GM12892 (cell line): ENCODE measurements at places on chromosomes 3 and 15.

GRCh38 chr15:93887151-93887550 lies 344.2 kb upstream of the MCTP2 start:
- no peak for DNase-seq

GRCh38 chr3:123521179-123521969 lies 63.5 kb downstream of the HACD2 start:
- DNase-seq, result no peak

DNA sequence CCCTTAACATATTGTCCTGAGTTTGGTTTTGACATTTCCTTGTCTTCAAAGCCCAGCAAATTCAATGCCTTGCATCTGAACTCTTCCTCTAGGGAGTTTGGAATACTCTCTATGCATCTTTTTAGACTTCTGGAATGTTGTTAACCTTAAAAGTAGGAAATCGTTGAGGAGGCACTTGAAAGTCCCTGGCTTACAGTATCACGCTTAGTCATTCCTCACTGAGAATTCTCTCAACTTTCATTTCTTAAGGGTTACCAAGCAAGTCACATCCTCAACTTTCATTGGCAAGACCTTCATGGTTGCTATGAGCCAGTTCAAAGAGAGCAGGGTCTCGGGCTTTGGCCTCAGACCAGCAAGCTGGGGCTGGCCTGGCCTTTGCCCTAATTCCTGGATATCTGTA lies 89.9 kb downstream of the ASB7 start:
- no peak for DNase-seq

DNA sequence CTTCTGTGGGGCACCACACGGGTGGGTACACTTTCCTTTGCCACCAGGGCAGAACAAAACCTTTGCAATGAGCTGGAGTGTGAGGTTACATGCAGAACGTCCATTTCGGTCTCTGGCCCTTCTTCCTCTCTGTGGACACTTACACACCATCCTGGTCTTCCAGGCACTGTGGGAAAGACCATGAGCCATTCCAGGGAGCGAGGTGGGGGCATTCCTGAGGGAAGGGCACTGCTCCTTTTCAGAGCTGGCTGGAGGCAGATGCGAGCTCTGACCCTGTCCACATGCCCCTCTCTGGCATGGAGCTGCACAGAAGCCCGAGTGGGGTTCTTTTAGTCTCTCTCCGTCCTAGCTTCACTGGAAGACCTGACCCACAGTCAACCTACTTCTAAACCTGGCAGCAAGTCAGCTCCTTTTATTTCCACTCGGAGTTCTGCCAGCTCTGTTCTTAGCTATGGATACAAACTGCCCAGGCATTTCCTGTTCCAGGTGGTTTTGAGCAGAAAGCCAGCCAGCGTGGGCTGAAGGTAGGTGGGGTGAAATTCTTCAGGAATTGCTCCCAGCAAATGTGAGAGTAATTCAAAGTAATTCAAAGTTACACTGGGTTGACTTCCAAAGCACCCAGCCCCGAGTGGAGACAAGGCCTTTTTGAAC lies 281.4 kb downstream of the ADAMTS17 start:
- DNase-seq, result no peak

GRCh38 chr15:90141646-90142045 lies 39.4 kb upstream of the IDH2 start:
- DNase-seq, result no peak

- no peak for DNase-seq
Measured at GRCh38 chr15:56934269-56934668, 15.8 kb downstream of the TCF12 start.
